Fibroblast of skin of back (primary cell): ENCODE measurements at places on chromosomes 13 and 19.
A peak's percentile ranks its signal among the peaks of the same experiment; 100 is the strongest.

GRCh38 chr13:95184317-95184716 is 116.9 kb downstream of the ABCC4 start:
- DNase-seq: no peak

- no peak for DNase-seq
Observed at GRCh38 chr13:94967183-94968039, 255.1 kb upstream of the SOX21 start.

DNA sequence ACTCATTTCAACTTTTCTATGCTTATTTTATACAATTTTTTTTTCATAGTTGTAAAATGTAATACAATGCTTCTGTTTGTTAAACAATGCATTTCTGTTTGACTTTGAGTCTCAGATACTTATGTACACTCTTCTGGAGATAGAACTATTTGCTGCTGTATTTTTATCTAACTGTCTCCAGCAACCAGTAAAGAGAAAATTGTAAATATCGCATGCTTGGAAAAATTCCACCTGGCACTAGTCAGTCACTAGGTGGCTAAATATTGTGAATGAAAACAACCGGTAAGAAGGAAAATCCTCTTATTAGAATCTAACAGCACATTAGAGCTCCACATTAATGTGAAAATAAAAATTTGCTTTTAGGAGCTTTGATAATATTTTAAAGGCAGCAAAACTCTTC is 876.5 kb downstream of the PCDH9 start:
- DNase-seq: peak; percentile 15

DNA sequence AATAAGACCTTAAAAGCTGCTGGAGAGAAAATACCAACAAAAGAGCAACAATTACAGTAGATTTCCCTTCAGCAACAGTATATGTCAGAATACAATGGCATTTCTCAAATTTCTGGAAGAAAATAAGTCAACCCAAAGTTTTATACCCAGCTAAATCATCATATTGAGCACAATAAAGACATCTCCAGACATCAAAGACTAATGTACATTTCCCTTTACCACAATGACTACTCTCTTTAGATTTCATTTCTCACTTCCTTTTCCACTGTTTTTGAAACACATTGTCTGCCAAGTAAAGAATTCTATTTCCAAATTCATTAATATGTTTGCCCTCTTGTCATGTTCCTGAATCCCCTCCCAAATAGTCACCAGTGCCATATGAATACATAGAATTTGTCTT is 111.4 kb downstream of the POU4F1 start:
- DNase-seq: no peak

- DNase-seq: peak; percentile 50
Observed at GRCh38 chr19:18349524-18350128, 9.2 kb downstream of the PGPEP1 start.

GRCh38 chr19:18109733-18110608 is 12.4 kb downstream of the MAST3 start:
- DNase-seq: no peak

DNA sequence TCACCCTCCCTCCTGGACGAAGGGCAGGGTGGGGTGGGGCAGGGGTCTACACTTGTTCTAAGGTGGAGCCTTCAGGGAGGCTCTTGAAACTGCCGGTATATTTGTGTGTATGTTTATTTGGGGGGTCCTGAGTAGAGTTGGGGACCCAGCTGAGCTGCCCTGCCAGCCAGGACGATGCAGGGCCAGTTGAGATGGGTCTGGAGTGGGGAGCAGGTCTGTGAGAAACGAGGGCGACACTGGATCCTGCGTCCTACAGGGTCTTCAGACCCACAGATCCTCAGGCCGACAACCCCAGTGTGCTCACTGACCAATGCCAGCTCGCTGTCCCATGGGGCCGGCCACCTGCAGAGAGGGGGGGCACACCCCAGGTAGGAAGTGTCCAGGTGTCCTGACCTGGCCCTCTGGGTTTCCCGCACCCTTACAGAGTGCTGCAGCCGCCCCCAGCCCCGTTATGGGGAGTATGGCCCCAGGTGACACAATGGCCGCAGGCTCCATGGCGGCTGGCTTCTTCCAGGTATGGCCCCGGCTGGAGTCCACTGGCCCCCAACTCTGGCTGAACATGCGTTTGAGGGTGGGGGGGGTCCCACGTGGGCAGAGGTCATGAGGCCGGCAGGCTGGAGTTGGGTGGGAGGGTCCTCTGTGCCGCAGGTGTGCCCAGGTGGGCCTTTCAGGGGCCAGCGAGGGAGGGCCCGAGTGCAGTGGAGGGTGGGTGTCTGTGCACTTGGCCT is 7.4 kb downstream of the ISYNA1 start:
- no peak for DNase-seq
